ENCODE measurements at places on chromosomes 4 and X. TPM values are rescaled to one million over a fixed set of nuclear protein-coding genes. Genes with fewer than 3 reads are reported as not detected.

- DNase-seq, result no peak
These were observed 7.7 kb downstream of the RNF212 start for GRCh38 chr4:1105662-1106061.

DNA sequence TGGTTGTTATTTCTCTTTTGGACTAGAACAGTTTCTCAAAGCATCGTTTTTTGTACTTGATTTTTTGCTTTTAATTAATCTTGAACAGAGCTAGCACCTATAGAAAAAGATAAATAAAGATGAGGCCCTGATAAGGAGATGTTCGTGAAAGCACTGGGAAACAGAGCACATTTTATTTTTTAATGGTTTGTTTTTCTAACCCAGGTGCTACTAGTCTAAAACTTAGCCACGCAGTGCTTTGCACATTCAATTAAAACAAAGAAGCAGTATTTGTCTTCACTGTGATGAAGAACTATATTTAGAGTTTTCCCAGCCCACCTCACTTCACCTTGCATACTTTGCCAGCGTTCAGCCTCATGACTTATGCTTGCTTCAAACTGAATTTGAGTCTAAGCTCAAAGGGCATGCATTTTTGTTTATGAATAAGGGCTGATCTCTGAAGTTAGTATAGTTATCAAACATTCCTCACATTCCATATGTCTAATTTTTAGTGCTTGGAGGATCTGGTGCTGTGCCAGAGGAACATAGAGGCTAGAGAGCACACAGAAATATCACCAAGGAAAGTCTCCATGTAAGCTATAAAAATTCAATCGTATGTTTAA is 76.7 kb downstream of the WWC2 start:
- DNase-seq, result no peak

- no peak for DNase-seq
These were observed 108.7 kb upstream of the LIMCH1 start for GRCh38 chr4:41429280-41429669.

- no peak for DNase-seq
These were observed 34.5 kb downstream of the TSPAN7 start for GRCh38 chrX:38595801-38596200.

DNA sequence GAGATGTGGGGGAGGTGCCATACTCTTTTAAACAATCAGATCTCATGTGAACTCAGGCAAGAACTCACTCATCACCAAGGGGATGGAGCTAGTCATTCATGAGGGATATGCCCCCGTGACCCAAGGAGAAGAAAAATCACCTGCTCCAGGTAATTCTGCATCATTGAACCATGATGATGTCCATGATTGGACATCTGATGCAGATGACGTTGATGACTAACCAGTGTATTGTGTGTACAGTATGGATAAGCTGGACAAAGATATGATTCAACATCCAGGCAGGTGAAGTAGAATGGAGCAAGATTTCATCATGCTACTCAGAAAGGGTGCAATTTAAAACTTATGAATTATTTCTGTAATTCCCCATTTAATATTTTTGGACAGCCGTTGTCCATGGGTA is 286.4 kb upstream of the SMIM31 start:
- no peak for DNase-seq

DNA sequence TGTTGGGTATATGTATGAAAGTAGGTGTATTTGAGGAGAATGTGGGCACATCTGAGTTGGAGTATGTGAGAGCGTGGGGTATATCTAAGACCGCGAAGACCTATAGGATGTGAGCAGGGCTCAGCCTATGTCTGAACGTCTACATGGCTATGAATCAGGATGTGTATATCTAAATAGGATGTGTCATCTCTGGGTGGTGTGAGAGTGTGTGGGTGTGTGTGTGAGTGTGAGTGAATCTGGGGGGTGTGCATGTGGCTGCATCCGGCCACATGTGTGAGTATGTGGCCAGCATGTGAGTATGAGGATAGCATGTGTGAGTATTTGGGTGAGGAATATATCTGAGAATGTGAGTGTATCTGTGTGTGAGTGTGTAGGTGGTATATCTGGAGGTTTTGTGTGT is 7.7 kb downstream of the GPR173 start:
- no peak for DNase-seq

DNA sequence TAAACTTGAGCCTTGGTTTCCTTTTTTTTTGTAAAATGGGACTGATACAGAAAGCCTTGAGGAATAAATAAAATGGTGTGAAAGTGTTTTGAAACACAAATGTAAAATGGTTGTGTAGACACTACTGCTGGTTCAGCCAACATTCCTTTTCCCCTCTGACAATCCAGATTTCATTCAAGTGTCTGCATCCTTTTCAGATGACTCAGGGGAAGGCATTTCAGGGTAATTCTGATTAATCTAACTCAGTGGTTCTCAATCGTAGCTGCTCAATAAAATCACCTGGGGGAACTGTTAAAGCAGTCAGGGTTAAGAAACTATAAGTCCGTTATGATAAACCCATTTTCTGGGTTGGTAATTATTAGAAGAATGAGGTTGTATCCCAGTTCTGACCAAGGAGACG is 4.6 kb downstream of the ARHGAP10 start:
- DNase-seq, result no peak

GRCh38 chr4:182142176-182143085 is 100.8 kb upstream of the TENM3 start:
- DNase-seq, result no peak

- no peak for DNase-seq
These were observed 211.7 kb downstream of the NAF1 start for GRCh38 chr4:162954976-162955375.

DNA sequence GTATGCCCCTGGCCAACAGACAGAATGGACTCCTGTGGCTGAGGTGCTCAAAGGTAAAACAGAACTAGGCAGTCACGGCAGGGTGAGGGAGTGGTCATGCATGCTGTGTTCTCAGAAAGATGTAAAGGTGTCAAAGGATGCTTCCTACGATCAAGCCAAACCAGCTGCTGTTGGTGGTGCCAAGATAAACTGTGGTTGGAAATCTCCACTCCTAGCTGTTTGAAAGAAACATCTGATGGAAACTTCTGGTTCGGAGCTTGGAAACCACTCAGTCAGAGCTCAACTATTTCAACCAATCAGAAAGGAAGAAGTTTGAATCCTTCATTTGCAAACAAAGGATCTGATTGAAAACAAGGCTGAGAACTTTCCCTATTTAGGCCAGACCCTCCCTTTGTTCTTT is 68.5 kb upstream of the DDX60 start:
- DNase-seq, result no peak

DNA sequence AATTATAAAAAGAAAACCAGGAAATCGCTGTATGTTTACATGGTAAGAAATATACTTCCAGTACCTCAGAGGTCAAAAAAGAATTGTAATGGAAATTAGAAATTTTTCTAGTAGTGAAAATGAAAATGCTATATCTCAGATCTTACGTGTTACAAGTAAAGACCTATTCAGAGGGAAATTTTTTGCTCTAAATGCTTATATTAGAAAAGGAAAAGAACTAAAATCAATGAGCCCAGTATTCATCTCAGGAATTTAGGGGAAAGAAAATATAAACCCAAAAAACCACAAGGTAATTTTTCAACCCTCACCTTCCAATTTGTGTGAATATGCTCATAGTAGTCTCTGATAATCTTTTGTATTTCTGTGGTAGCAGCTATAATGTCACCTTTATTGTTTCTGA is 145.6 kb downstream of the RAP1GDS1 start:
- DNase-seq, result no peak

DNA sequence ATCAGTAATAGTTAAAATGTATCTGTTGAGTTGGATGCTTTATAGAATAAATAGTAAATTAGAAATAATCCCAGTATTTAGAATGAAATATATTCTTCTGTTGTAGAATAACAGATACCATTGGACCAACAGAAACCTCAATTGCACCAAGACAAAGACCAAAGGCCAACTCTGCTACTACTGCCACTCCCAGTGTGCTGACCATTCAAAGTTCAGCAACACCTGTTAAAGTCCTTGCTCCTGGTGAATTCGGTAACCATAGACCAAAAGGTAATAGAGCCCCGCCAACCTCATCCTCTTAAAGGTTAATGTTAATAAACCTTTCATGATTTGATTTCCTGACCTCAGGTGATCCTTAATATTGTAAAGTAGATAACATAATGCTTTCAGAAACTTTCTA is 73.8 kb downstream of the PAQR3 start:
- DNase-seq, result no peak

DNA sequence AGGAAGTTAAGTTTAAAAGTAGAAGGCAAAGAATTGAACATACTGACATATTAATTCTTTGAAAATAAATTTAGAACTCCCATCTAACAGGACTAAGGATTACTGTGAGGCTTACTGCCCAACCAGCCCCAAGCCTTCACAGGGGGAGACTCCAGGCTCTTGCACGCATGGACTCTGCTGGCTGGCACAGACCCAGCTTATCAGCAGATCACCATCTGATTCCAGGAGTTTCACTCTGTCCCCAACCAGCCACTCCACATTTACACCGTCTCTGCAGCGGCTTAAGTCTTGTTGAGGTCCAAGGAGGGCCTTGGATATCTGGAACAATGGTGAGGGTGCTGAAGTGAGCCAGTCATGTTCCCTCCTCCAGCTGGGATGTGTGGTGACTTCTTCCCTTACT is 16.4 kb upstream of the OTUD4 start:
- DNase-seq, result no peak

GRCh38 chr4:168883513-168883912 is 126.5 kb downstream of the CBR4 start:
- no peak for DNase-seq

DNA sequence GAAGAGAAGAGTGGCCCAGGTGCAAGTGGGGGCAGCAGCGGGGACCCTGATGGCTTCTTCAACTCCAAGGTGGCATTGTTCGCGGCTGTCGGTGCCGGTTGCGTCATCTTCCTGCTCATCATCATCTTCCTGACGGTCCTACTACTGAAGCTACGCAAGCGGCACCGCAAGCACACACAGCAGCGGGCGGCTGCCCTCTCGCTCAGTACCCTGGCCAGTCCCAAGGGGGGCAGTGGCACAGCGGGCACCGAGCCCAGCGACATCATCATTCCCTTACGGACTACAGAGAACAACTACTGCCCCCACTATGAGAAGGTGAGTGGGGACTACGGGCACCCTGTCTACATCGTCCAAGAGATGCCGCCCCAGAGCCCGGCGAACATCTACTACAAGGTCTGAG is 11.4 kb downstream of the EFNB1 start:
- DNase-seq, result no peak

GRCh38 chr4:109701566-109702410 is 1.5 kb downstream of the CASP6 start:
- DNase-seq, result no peak

TLR3 gene
- 2.3 TPM for total RNA-seq

GABRG1 gene
- total RNA-seq, result not detected

EGF gene
- total RNA-seq, result 11.7 TPM
